ENCODE measurements at places on chromosomes 5 and 9.

DNA sequence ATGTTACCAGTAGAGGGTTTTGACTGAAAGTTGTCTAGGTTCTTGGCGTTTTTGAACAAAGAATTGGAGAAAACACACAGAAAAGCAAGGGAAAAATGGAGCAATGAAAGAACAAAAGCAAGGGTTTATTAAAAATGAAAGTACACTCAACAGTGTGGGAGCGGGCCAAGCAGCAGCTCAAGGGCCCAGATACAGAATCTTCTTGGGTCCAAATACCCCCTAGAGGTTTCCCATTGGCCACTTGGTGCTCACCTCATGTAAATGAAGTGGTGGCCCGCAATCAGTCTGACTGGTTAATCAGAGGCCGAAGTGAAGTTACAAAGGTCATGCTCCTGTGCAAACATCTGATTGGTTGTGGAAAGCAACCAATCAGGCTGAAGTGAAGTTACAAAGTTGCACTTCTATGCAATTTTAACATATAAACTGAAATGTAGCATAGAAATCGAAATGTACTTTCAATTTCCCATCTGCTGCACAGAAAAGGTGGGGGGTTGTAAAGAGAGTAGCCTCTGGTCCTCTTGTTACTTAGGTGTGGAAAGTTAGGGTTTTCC, 1.9 kb upstream of the GM2A start:
- peak; percentile 27 for DNase-seq

DNA sequence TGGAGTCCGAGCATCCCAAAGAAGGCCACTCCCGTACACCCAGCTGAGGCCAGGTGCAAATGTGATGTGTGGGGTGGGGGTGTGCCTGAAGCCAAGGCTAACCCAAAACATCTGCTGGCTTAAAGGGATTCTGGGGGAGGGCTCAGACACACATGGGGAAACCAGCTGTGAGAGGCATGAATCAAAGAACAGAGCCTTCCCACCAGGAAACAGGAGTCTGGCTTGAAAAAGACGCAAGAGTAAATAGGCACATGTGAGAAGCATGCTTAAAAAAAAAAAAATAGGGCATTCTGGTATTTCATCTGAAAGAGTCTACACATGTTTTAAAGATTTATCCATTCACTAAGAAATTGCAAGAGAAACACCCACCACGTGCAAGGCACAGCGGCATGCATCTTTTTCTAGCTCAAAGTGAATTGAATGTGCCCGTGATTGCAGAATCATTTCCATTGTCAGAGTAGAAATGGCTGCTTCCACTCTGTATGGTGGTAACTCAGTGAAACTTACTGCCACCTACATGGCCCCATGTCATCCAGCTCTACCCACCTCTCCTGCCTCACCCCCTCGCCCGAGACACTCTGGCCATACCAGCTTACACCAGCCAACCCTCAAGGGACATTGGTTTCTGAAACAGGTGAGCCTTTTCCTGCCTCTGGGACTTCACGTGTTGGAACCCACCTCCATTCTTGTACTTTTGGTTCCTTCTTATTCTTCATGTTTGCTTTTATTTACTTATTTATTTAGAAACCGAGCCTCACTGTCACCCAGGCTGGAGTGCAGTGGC, 71.5 kb downstream of the SEMA5A start:
- no peak for DNase-seq

DNA sequence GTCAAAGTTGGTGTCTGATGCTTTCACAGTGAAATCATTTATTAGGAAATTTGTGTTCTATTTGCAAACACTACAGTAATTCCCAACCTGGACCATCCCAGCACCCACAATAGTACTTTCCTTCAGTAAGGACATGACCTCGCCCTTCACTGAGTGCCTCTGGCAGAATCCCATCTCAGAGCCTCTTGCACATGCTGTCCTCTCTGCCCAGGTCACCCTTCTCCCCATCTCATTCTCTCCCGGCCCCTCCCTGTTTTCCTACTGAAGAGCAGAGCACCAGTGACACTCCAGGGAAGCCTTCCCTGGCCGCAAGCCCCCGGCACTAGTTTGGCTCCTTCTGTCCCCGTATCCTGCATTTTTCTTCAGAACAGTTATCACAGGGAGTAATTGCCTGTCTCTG, 220.4 kb downstream of the MAPKAP1 start:
- DNase-seq = no peak

DNA sequence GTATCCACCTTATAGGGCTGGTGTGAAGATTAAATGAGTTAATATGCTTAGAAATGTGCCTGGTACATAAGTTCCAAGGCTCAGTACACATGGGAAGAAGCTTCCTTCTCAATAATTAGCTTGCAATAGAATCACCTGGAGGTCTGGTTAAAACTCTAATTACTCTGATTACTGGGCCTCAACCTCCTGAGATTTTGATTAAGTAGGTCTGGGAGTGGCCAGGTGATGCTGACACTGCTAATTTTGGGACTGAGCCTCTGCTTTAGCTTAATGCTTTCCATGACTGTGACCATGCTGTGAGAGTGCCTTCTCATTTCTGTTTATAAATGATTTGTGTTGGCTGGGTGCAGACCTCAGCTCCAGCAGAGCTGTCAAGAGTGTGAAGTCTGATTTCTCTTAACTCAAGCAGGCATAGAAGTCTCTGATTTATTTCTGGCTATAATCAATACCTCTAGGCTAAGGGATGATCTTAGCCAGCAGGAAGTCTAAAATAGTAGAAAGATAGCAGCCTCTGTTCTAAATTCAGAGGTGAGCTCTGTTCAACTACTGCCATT, 85.3 kb upstream of the ZNF608 start:
- no peak for DNase-seq

- DNase-seq = no peak
These were observed 14.2 kb upstream of the RGS3 start for GRCh38 chr9:113449376-113449775.

DNA sequence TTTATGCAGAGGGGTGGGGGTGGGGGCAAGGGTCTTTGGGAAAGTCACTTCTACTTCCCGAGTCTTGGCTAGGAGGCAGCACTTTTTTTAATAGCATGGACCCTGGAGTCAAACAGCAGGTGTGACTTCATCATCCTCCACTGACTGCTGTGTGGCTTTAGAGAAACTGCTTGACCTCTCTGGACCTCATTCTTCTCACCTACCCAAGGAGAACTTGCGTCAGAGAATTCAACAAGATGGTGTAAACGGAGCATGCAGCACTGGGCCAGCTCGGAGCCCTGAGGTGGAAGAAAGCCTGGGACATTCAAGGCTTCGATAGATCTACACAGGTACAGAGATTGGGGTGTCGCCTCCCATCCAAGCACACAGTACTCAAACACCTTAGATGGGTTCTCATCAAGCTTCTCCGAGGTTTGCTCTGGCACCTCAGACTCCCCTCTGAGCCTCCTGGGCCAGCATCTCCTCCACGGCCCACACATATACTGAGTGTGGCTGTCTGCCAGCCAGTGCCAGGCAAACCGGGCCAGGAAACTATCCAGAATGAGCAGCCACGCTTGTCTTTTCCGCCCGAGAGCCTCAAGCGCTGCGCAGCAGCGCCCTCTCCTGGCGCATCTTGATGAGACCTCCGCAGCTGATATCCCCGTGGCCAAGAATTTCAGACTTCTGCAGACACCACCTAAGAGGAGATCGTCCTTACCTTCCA, 4.6 kb upstream of the SLC25A48 start:
- DNase-seq = peak; percentile 28

- no peak for DNase-seq
These were observed 45.3 kb downstream of the SMARCA2 start for GRCh38 chr9:2060424-2060823.

DNA sequence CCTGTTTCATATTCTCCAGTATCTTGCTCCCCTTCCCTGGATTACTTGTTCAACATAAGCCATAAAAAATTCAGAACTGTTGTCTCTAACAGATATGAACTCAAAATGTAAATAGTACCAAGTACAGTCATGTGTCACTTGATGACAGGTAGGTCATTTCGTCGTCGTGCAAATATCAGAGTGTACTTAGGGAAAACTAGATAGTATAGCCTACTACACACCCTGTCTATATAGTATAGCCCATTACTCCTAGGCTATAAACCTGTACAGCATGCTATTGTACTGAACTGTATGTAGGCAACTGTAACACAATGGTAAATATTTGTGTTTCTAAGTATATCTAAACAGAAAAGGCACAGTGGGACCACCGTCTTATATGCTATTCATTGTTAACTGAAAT, 39.1 kb downstream of the SMIM15 start:
- DNase-seq = no peak

DNA sequence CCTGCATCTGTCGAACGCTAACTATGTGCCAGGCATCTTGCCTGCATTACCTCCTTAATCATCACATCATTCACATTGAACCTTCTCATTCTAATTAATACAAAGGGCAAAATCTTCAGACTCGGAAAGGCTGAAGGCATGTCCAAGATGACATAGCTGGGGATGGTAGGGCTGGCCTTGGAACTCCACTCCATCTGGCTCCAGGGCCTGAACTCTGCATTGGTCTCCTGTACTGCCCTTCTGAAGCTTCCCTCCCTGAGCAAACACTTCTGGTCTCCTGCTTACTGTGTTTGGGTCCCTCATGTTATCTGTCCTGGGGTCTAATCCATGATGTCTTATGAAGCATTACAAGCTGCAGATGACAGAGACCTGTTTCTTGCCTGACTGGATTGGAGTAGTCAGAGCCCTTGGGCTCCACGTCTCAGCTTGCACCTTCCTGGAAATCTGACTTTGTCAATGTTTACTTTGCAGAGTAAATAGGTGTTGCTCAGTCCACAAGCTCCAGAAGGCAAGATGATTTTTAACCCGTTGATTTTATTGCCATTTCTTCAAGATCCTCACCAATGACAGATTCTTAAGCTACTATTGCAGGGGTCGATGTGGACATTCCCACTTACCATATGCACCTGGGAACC, 106.1 kb downstream of the GALNT10 start:
- DNase-seq = no peak

DNA sequence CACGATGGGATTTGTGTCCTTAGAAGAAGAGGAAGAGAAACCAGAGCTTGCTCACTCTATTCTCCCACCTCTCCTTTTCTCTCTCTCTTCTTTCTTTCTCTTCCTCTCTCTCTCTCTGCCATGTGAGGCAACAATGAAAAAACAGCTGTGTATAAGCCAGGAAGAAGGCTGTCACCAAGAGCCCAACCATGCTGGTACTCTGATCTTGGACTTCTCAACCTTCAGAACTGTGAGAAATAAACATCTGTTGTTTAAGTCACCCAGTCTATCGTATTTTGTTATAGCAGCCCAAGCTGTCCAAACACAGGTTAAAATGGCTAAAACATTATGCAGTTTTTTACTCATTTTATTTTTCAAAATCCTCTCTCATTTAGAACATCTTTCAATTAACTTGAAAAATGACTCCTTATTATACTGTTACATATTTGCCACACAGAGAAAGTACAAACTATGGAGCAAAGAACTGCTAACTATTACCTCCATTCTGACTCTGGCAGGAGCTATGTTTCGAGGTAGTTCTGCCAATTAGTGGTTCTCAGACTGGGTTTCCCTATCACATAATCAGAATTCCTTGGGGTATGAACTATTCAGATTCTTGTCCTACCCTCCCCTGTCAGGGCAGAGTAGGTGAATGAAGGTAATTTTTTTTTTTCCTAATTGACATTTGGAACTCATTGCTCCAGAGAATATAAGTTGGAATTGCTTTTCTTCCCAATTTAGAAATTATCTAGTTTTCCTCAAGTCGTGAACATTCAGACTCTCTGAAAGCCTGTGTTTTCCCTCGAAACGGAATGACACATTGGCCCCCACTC, 434.6 kb downstream of the ENC1 start:
- no peak for DNase-seq

- DNase-seq = no peak
These were observed 13.4 kb downstream of the ABHD17B start for GRCh38 chr9:71897577-71897976.

- no peak for DNase-seq
These were observed 214.3 kb upstream of the GRIA1 start for GRCh38 chr5:153276151-153276550.

- DNase-seq = no peak
These were observed 431.9 kb downstream of the ANXA1 start for GRCh38 chr9:73583576-73583975.

DNA sequence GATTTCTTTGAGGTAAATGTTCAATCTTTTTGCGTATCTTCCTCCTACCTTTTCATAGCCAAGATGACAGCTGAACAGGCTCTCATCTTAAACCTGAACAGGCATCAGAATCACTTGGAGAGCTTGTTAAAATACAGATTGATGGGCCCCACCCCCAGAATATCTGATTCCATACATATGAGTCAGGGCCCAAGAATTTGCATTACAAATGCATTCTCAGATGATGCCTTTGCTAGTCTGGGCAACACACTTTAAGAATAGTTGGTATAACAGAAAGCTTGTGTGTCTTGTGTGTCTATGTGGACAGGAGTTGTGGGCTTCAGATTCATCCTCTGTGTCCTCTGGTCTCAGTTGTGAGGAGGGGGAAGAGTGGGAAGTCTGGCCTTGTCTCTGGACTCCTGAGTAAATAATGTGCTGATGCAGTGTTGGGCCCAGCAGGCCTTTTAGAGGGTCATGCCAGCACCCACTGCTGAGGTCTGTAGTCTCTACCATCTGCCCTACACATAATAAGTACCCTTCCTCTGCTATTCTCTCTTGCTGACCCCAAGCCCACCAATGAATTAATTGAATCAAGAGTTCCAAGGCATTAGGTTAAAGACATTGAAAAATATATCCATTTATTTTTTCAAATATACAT, 43.1 kb downstream of the PTCD2 start:
- no peak for DNase-seq

DNA sequence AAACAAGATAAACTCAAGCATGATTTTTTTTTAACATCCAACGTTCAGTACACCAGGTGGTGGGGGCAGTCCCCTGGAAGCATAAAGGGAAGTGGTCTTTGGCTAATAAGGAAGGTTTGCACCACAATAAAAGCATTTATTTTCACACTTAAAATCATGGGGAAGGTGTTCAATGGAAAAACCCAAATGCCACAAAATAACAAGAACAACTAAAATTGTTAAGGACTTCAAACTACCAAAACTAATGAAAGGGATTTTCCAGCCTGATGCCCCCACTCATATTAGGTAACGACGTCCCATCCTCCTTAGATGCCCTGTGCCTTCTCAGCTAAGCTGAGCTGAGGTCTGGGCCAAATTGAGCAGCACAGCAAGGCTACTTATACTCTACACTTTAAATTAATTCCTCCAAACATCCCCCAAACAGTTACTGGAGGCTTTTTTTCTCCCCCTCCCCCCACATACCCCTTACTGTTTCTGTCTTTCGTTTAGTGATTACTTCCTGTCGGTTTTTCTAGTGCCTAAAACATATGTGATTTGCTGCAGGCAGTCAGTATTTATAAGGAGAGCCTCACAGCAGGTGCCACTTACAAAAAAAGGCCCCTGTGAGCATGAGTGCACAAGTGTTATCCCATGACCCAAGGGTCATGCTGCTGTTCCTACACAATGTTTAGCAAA, 259.7 kb upstream of the ZNF608 start:
- no peak for DNase-seq

- no peak for DNase-seq
These were observed 14.9 kb downstream of the TXN start for GRCh38 chr9:110241260-110241857.

- DNase-seq = no peak
These were observed 165.3 kb upstream of the GAS1 start for GRCh38 chr9:87112656-87113055.

DNA sequence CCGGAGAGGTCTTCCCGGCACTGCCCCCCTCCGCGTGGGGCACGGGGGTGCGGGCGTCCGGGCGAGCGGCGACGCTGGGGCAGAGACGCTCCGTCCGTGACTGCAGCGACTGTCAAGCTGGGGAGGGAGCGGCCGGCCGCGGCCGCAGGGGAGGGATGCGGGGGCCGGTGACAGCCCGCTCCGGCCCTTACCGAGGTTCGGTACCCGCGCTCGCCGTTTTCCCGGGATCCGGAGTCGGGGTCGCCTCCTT, 400 bp downstream of the KDM4C start:
- DNase-seq = no peak

- DNase-seq = no peak
These were observed 721.2 kb upstream of the COX7C start for GRCh38 chr5:85896514-85896913.
